Right cardiac atrium (tissue), 5 donors: ENCODE measurements at places on chromosomes 7 and 10. TPM values are rescaled to one million over a fixed set of nuclear protein-coding genes. Genes with fewer than 3 reads are reported as not detected.

The INMT gene
- 103 TPM for polyA plus RNA-seq

The GRK5 gene
- polyA plus RNA-seq = 31.3 TPM

DNA sequence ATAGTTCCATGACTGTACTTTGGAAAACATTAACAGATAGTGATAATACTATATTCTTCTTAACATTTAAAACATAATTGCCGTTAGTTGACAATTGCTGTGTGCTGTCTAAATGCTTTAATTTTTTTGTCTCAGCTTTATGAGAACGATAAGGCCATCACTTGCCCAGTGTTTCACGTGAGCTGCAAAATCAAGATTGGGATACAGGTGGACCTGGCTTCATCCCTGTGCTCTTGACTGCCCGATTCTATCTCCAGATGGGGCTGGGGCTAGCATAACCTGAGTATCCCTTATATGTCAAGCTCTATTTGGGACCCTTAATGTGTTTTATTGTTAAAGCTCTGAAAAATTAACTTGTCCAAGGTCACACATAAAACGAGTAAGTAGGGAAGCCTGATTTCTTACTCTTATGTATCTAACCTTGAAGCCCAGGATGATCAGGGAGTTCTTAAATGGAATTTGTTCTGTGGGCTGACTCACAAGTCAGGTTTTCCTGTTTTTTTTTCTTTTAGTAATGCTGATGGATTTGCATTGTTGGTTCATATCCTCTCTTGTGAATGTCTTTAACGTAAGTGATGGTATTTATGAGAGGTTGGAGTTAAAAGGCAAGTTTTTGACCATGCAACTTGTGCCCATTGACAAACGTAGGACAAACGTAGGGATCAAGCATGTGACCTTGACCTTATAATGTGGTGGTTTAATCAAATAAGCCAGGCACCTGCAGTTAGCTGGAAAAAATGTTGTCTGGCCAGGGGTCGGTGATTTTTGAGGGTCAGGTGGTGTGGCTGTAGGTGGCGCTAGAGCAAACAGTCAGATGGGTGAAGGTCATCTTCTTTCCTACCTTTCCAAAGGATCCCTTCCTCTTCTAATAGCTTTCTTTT is 3.6 kb downstream of the PRKAR2B start:
- DNase-seq = no peak

DNA sequence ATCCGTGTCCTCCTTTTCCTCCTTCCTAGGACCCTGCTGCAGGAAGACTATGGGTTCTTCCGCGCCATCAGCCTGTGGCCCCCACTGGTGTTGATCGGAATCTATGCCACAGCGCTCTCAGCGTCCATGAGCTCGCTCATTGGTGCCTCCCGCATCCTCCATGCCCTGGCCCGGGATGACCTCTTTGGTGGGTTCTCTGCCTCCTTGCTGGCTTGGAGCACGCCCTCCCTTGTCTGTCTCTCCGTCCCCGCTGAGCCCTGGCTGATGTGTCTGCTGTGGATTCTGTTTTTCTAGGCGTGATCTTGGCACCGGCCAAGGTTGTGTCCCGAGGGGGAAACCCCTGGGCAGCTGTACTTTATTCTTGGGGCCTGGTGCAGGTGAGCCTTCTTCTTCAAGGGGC is 7.3 kb upstream of the TRIP6 start:
- DNase-seq = no peak

DNA sequence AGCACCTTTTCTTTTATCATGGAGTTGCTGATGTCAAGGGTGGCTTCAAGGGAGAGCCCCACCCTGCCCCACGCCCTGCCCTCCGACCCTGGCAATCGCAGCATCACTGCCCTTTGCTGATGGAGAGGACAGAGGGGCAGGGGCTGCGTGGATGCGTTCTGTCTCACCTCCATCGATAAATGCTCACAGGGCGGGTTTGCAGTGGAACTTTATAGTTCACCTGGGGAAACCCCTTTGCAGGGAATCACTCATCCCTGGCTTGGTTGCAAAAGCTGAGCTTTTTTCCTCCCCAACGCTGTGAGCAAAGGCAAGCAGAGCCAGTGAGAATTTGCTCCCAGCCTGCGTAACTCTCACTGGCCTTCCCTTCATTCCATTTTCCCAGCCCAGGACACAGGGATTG is 176.8 kb downstream of the WDR37 start:
- no peak for DNase-seq

GRCh38 chr7:64907641-64908326 is 4.7 kb downstream of the ZNF273 start:
- no peak for DNase-seq

DNA sequence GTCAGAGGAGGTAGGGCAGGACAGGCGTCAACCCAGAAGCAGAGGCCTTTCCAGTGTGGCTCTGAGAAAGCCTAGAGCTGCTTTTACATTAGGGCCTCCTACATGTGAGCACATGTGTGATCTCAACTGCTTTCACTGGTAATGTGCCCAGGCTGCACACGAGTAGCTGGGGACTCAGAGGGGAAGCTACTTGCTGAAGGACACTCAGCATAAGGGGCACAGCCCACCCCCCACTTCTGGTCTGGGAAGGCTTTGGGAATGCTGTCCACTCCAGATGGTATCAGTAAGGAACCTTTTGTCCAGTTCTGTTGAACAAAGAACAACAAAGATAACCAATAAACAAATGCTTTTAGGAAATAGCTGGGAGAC is 18.9 kb downstream of the PRF1 start:
- DNase-seq = no peak

DNA sequence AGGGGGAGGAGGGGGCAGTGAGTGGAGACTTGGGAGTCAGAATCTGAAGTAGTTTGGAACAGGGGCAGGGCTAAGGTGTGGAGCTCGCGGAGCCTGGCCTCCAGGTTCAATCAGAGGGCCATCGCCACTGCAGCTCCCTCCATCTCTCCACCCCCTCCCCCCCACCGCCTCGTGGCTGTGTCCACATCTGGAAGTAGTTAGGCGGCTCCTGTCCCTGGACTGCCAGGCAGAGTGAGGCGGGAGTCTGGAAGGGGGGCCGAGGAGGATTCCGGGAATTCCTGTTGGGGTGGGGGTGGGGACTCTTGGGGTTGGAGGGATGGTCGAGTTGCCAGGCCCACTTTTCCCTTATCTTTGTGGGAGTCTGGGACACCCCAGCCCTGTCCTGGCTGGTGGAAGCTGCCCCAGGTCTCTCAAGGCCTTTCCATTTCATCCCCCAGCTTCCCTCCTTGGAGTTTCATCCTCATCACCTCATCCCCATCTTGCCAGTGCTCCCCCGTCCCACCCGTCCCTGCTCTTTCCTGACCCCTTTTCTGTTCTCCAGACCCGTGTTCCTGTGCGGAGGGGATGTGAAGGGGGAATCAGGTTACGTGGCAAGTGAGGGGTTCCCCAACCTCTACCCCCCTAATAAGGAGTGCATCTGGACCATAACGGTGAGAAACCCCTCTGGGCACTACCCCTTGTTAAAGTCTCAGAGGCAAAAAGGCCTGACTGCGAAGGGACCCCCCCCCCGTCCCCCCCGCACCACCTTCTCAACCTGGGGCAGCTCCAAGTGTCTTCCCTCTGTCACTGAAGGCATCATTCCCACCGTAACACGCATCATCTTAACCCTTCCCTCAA is 944 bp downstream of the PCOLCE start:
- peak; percentile 93 for DNase-seq

DNA sequence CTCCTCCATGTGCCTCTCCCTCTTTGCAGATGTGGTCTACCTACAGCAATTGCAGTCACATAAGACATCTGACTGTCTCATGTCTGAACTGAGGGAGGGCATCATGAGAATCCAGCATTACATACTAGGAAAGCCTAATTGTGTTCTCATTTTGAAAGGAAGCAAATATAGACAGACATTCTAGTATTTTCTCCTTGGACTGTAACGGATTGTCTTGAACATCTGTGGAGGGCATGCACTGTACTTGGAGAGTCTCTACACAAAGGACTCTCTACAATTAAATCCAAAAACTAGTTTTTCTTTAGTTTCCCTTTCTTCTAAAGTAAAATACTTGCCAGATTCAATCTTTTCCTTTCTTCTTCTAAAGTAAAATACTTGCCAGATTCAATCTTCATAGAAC is 34.7 kb upstream of the TRIL start:
- DNase-seq = no peak
